ENCODE measurements at places on chromosomes 7 and 10. TPM values are rescaled to one million over a fixed set of nuclear protein-coding genes. Genes with fewer than 3 reads are reported as not detected.

The DDX21 gene
- 35.6 TPM for total RNA-seq

The VWDE gene
- not detected for total RNA-seq

The TMEM176B gene
- not detected for total RNA-seq

The PTPN20 gene
- total RNA-seq = 4.5 TPM

The SYT15 gene
- total RNA-seq = under 0.01 TPM

The POR gene
- 89.7 TPM for total RNA-seq

The HMX2 gene
- total RNA-seq = not detected

The TAS2R41 gene
- total RNA-seq = not detected

The LBX1 gene
- not detected for total RNA-seq

The SRRM3 gene
- total RNA-seq = 7.9 TPM

The LEP gene
- total RNA-seq = not detected

The CALHM1 gene
- total RNA-seq = not detected

The ZNF503 gene
- total RNA-seq = 31.3 TPM

The ATOH7 gene
- not detected for total RNA-seq

The SCIN gene
- not detected for total RNA-seq

The FKBP6 gene
- total RNA-seq = not detected

The STEAP1B gene
- 1.1 TPM for total RNA-seq

The LAMB4 gene
- total RNA-seq = 0.10 TPM

The DAGLB gene
- 9.0 TPM for total RNA-seq

The WEE2 gene
- total RNA-seq = not detected

The OR2A5 gene
- not detected for total RNA-seq

The CRYGN gene
- 0.10 TPM for total RNA-seq

The STRIP2 gene
- 0.88 TPM for total RNA-seq

The VAX1 gene
- not detected for total RNA-seq

The CCL24 gene
- total RNA-seq = not detected

The GIMAP5 gene
- 1.4 TPM for total RNA-seq

The PRR15 gene
- total RNA-seq = 4.2 TPM

The JCAD gene
- 12.9 TPM for total RNA-seq

The SLC26A5 gene
- not detected for total RNA-seq

The SLC26A4 gene
- 0.05 TPM for total RNA-seq

The POU6F2 gene
- not detected for total RNA-seq

The GRM3 gene
- total RNA-seq = not detected

The CNPY4 gene
- 15.3 TPM for total RNA-seq

The UBTD1 gene
- 48.9 TPM for total RNA-seq

The ADAM8 gene
- total RNA-seq = 1.2 TPM

The CXCL12 gene
- total RNA-seq = 440 TPM

The LMTK2 gene
- total RNA-seq = 6.4 TPM

The WDR86 gene
- total RNA-seq = 2.4 TPM

The PAX4 gene
- total RNA-seq = not detected

The KLF14 gene
- total RNA-seq = not detected

The INA gene
- total RNA-seq = 0.12 TPM

The NUDT13 gene
- total RNA-seq = 1.0 TPM

The PLOD3 gene
- 58.8 TPM for total RNA-seq

The MYPN gene
- 0.12 TPM for total RNA-seq

The GJD4 gene
- total RNA-seq = not detected

All from cardiac ventricle fibroblast (primary cell).